ENCODE measurements at places on chromosomes 5 and 9.

- no peak for DNase-seq
These were observed 73.3 kb upstream of the TBC1D2 start for GRCh38 chr9:98328770-98329169.

GRCh38 chr9:107782381-107782780, 292.8 kb upstream of the KLF4 start:
- no peak for DNase-seq

GRCh38 chr5:17077440-17078233, 139.8 kb upstream of the BASP1 start:
- DNase-seq = no peak

GRCh38 chr9:125513668-125514413, 193.2 kb downstream of the MAPKAP1 start:
- DNase-seq = no peak

GRCh38 chr9:130680836-130681768, 12.5 kb upstream of the EXOSC2 start:
- no peak for DNase-seq
